Left ventricle myocardium superior (tissue), 1 donor: ENCODE measurements at places on chromosomes 12 and 14. TPM values are rescaled to one million over a fixed set of nuclear protein-coding genes. Genes with fewer than 3 reads are reported as not detected.

DNA sequence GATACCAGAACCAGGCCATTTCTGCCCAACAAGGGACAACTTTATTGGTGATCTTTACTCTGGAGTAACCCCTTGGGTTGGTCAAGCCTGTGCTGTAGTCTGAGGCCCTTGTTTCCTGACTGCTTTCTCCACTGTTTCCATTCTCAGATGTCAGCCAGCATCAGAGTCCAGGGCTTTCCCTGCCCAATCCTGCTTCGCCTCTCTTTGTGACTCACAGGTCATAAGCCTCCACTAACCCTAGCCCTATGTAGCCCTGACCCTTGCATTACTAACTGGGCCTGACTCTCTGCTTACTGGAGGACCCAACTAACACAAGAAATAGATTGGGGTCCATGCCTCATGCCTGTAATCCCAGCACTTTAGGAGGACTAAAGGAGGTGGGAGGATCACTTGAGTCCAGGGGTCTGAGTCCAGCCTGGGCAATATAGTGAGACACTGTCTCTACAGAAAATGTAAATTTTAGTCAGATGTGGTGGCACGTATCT, 8.6 kb upstream of the SNRNP35 start:
- DNase-seq: no peak

DNA sequence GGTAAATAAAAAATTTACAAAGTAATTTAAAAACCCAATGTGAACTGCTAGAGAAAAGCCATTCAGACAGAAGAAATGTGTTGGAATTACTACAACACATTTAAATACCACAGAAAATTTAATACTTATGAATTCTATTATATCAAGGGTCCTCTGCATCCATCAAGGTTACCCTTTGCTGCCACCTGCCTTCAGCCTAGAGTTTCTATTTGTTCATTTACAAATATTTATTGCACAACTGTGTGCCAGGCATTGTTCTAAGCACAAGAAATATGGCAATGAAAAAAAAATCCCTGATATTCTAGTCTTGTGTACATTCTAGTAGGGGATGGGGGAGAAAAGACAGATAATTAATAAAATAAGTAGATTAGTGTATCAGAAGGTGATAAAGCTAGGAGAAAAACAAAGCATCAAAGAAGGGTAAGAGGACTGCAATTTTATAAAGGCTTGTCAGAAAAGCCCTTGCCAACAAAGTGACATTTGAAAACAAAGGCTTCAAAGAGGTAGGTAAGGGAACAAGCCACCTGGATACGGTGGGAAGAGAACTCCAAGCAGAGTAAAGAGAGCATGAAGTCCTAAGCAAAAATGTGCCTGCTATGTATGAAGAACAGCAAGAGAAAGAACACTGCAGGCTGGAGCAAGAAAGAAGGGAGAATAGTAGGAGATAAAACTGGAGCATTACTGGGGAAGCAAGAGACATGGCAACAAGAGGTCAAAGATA, 59.1 kb upstream of the SLC6A13 start:
- no peak for DNase-seq

DNA sequence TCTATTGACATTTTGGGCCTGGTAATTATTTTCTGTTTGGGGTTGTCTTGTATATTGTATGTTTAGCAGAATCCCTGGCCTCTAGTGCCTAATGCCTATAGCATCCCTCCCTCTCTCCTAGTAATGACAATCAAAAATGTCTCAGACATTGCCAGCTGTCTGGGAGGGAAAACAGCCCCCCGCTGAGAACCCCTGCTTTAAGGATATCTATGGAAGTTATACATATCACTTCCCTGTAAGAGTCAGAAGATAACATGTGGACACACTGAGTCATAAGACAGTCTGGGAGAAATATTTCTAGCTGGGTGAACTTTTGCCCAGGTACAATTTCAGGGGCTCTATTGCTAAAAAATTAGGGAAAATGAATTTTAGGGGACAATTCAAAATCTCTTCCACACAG, 255.0 kb downstream of the PAWR start:
- no peak for DNase-seq

GRCh38 chr14:91175291-91176201, 61.7 kb downstream of the DGLUCY start:
- DNase-seq: no peak

- no peak for DNase-seq
Measured at GRCh38 chr12:2960390-2960956, 1.3 kb downstream of the TEAD4 start.

- no peak for DNase-seq
Measured at GRCh38 chr14:23139874-23140273, 20.8 kb upstream of the CEBPE start.

GRCh38 chr12:66697404-66697803, 18.5 kb upstream of the GRIP1 start:
- no peak for DNase-seq

- no peak for DNase-seq
Measured at GRCh38 chr12:71854594-71854993, 15.0 kb downstream of the TBC1D15 start.

DNA sequence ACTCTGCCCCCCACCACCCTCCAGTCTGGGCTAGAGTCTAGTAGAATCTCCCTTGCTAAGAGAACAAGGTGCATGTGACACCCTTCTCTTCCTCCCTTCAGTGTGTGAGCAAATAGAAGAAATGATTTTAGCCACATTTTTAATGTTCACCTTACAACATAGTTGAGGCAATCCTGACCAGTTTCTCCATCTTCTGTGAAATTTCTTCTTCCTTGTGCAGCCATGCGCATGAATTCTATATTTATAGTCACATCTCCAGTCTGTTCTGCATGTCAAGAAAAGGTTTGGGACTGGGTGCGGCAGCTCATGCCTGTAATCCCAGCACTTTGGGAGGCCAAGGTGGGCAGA, 9.5 kb upstream of the LTA4H start:
- DNase-seq: no peak

GRCh38 chr12:93163260-93164036, 214.3 kb upstream of the NUDT4 start:
- DNase-seq: no peak

- DNase-seq: peak; percentile 46
Measured at GRCh38 chr12:65881348-65881961, 57.2 kb downstream of the HMGA2 start.

- DNase-seq: no peak
Measured at GRCh38 chr14:59463787-59464485, 1.2 kb downstream of the GPR135 start.

- DNase-seq: no peak
Measured at GRCh38 chr12:27012982-27013255, 1.3 kb downstream of the TM7SF3 start.

GRCh38 chr12:82461836-82462235, 103.5 kb downstream of the METTL25 start:
- no peak for DNase-seq

DNA sequence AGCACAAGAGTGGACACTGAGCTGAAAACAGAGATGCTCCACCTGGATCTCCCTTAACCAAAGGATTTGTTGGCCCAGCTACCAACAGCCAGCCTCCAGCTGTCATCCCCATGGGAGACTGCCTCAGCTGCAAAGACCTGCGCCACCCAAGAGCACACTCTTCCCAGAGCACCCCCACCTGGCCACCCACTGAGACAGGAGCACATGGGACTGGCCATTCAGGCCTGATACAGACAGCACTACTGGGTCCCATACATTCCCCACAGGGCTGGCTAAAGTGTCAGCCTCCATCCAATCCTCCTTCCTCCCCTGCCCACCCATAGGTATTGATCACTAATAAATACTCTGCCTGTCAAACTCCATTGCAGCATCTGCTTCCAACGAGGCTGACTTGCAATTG, 241.5 kb downstream of the BCL11B start:
- DNase-seq: no peak

DNA sequence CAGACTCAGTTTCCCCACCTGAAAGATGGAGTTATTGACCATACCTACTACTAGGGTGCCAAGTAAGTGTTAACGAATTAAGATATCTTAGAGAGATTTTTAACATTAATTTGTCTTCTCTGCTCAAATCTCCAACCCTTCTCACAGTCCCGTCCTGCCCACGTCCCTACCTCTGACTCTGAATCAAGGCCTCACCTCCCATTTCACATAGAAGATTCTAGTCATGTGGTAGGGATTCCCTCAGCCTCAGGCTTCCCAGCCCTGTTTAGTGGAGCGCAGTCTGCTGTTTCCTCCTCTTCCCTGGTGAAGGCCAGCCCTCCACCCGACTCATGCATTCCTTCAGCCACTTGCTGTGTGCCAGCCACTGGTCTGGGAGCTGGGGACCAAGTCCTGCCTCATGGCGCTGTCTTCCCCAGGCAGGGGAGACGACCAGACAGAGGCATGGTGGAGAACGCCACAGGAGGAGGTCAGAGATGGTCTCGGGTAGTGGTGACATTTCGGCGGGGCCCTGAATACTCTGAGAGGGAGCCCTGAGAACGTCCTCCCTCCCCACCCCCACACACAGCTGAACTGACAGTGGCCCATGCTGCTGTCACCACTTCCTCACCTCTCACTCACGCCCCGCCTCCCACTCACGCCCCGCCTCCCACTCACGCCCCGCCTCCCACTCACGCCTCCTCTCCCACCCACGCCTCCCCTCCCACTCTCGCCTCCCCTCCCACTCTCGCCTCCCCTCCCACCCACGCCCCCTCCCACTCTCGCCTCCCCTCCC, 38.8 kb downstream of the TMEM63C start:
- no peak for DNase-seq

- no peak for DNase-seq
Measured at GRCh38 chr14:105330491-105330895, 15.9 kb downstream of the PACS2 start.

GRCh38 chr14:51807356-51807755, 53.1 kb upstream of the GNG2 start:
- no peak for DNase-seq

GRCh38 chr12:70190262-70191010, 52.8 kb upstream of the CNOT2 start:
- no peak for DNase-seq

- DNase-seq: no peak
Measured at GRCh38 chr14:81471062-81471461, 62.6 kb downstream of the SEL1L start.

- DNase-seq: no peak
Measured at GRCh38 chr14:71693381-71693780, 238.8 kb upstream of the RGS6 start.

GRCh38 chr12:77062846-77063461, 2.4 kb downstream of the E2F7 start:
- DNase-seq: no peak

- no peak for DNase-seq
Measured at GRCh38 chr14:77369285-77369684, 7.6 kb downstream of the TMED8 start.

GRCh38 chr14:104702673-104703072, 13.3 kb downstream of the INF2 start:
- no peak for DNase-seq

- no peak for DNase-seq
Measured at GRCh38 chr14:90398841-90399540, 2.2 kb downstream of the CALM1 start.

OR4E2 gene
- not detected for total RNA-seq

PIWIL1 gene
- total RNA-seq: not detected

SLC15A5 gene
- not detected for total RNA-seq

PLEKHA5 gene
- 62.5 TPM for total RNA-seq

RTRAF gene
- total RNA-seq: 225 TPM

LRCOL1 gene
- not detected for total RNA-seq

INHBC gene
- total RNA-seq: not detected

EGLN3 gene
- total RNA-seq: 133 TPM

CLEC7A gene
- total RNA-seq: 2.8 TPM

TMEM117 gene
- 7.1 TPM for total RNA-seq

ABCC9 gene
- total RNA-seq: 83.1 TPM
